Fibroblast of skin of right biceps (primary cell): ENCODE measurements at places on chromosomes 2 and 18.

DNA sequence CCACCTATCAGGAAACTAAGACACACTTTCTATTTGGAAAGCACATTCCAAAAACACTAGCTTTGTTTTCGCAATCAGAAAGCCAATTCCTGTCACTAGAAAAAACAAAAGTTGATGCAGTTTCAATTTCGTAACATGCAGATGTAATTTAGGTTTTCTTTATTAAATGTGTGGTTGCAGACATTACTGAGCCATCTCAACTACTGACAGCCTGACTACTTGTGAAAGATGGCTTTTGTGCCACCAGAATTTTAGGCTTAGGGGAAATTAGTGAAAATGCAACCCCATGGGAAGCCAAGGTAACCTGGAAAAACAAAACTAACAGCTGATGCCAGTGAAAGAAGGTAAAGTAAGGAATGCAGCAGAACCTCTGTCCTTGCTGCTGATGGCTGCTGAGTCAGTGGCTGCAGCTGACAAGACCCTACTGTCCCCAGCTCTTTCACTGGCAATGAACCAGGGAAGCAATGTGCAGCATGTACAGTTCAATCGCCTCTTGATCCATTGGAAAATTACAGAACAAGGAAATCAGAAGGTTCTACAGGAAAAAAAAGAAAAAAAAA is 34.9 kb downstream of the FEZ2 start:
- peak; percentile 72 for DNase-seq

DNA sequence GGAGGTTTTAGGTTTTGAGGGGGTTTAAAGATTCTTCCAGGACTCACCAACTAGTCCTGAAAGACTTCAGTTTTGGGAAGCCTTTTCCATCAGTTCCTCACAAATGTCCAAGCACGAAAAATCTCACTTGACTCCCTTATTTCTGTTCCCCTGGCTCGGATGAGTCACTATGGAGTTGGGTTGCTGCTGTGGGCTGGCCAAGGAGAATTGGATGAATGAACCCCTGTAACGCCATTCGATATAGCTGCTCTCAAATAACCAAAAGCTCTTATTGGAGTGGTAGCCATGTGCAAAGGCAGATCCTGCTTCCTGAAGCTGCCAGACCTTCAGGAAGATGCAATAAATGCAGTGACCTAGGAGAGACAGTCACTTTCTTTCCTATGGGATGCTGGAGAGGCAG is 417.0 kb downstream of the ZNF521 start:
- DNase-seq = no peak

DNA sequence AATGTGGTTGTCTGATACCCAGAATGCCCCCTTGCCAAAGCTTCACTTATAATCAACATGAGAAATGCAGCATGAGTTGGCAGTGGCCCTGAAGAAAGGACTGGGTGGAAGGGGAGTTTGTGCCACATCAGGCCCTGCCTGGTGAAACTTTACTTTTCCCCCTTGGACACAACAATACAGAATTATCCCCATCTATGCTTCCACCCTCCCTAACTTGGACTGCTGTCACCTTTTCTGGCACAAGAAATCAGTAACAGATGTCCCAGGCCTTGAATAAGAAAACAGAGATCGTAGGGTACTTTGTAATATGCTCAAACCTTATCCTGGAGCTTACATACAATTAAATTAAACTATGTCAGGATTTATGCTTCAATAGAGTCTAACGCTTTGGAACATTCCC is 128.9 kb upstream of the SATB2 start:
- DNase-seq = no peak

DNA sequence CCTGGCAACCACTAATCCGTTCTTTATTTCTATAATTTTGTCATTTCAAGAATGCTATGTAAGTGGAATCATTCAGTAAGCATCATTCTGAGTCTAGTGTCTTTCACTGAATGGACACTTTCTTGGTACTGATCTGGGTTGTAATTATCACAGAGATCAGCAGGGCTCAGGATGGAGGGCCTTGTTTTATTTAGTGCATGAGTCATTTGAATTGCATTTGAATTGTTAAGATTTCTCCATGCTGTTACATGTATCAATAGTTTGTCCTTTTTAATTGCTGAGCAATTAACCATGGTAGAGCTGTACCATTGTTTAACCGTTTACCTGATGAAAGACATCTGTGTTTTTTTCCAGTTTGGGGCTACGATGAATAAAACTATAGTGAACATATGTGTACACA is 256.4 kb downstream of the THSD7B start:
- no peak for DNase-seq

DNA sequence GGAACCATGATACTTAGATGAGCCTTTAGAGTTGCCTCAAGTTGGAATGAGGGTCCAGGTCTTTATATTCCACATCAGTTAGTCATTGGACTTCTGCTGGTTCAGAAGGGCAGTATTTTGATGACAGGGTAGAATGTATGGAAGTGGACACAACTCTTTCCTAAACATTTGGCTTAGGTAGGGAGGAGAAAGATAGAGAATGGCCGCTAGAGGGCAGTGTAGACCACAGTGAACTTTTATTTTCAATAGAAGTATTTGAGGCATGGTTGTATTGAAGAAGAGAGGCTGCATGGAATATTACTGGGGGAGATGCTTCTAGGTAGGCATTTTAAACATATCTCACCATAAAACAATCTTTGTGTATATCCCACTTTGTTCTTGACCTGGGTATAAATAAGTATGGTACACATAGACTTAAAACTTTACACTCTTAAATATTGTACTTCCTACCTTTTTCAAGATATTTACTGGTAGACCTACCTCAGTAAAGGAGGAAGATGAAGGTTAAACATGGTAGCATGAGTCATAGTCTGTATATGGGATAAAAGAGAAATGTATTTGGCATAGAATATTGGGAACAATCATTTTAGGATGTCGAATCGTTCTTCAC is 497.6 kb upstream of the FAM98A start:
- DNase-seq = peak; percentile 63

- no peak for DNase-seq
Measured at GRCh38 chr2:174286172-174286571, 37.8 kb upstream of the OLA1 start.

DNA sequence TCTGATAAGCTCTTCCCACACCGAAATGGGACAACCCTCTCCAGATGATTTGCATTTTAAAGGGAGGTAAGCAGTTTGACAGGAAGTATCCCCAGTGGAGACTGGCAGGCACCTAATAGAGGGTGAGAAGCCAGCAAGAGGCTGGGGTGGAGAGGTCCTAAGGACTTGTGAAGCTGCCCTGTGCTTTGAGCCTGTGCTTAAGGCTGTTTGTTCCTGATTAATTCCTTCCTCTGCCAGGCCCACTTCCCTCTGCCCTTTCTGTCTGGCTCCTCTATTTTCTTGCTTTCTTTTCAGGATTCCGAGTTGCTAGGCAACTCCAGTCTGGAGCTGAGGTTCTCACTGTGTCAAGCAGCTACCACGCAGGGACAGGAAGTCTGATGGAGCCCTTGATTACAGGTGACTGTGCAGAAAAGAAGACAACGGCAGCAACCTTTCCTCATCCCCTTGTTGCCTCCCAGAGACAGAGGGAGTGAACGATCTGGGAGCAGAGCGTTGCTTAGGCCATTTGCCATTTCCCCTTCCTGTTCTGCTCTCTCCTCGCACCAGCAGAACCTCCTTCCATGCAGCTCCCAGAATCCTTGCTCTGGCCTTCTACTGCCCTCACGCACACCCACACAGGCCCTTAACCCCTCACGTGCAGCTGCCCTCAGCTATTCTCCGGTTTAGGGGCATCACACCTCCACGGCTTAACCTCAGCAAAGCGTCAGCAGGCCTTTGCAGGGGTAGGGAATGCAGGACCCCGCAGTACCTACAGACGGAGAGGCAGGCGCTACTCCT is 103.6 kb upstream of the CELF4 start:
- DNase-seq = no peak

DNA sequence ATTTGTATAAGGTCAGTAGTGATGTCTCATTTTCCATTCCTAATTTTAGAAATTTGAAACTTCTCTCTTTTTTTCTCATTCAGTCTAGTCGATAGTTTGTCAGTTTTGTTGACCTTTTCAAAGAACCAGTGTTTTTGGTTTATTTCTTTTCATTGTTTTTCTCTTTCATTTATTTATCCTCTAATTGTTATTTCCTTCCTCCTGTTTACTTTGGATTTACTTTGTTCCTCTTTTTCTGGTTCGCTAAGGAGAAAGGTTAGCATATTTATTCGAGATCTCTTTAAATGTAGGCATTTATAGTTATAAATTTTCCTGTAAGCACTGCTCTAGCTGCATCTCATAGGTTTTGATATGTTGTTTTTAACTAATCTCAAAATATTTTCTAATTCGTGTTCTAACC is 65.1 kb upstream of the TXNDC2 start:
- no peak for DNase-seq

GRCh38 chr2:42777883-42778805 is 14.2 kb upstream of the OXER1 start:
- no peak for DNase-seq

DNA sequence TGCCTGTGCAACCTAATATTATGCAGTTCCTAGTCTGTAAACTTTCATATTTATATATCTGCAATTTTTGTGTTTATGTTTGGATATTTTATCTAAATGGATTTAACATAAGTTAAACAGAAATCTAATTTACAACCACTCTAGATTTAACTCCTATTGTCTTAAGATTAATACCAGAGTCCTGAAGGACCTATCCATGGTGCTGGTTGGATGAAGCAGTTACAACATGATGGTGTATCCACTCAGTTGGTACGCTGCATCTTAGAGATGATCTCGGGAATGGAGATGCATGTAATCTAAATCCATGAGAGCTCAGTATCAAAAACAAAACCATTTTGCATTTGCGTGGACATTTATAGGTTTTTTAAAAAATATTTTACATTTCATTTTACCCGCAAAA is 745.9 kb upstream of the SLC8A1 start:
- no peak for DNase-seq

GRCh38 chr18:46868169-46868921 is 49.0 kb downstream of the PIAS2 start:
- DNase-seq = no peak

GRCh38 chr2:54859997-54860701 is 136.7 kb downstream of the EML6 start:
- DNase-seq = peak; percentile 86

DNA sequence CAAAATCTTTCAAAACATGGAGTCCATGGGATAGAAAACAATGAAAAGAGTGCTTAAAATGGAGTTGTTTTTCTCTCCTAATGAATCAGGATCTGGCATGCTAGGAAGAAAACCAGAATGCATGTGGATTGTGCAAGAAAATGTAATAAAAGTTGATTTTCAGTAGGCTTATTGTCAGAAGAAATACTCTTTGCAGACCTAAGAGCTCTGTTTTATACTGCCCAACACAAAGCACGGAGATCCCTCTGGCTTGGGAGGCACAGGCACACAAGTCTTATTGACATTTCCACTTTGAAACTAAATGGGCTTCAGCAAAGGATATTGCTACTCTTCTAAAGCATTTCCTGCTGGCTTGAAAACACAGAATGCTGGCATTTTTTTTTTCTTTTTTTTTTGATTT is 15.5 kb upstream of the DAPL1 start:
- no peak for DNase-seq

DNA sequence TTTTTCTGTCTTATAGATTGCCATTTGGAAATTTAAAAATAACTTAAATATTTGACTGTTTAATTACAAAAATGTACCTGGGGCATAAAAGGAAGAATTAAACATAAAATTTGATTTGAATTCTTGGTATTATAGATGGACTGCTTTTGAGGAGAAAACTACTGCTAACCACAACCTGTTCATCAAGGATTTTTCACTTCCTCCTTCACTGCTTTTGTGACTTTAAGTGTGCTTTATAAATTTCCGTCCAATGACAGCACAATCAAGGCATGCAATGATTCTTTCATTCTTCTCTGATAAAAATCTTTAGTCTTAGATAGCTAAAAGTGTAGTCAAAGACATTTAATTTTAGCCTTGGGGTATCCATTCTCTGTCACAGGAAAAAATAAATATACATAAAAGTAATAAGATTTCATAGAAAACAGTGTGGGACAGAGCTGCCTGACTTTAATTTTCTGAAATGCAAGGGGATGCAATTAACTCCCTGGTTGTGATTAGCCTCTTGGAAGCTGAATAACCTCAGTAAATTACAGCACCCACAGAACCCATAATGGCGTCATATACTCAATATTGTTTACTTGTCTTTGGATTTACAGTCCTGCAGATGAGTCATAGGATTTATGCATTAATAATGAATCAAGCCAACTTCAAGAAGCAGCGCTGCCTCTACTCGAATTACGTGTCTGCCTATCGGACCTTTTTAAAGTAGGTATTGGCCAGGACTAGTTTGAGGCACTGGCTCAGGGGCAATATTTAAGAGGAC is 587.9 kb downstream of the NRXN1 start:
- DNase-seq = peak; percentile 6

DNA sequence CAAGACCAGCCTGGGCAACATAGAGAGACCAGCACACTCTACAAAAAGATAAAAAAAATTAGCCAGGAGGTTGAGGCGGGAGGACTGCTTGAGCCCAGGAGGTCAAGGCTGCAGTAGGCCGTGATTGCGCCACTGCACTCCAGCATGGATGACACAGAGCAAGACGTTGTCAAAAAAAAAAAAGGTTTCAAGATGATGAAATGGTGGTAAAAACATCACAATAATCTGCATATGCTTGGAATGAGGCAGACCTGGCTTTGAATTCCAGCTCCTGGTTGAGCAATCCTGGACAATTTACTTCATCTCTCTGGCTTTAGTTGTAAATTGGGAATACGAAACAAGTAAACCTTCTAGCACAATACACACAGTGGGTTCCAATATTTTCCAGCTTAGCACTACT is 24.1 kb downstream of the USP40 start:
- peak; percentile 63 for DNase-seq

DNA sequence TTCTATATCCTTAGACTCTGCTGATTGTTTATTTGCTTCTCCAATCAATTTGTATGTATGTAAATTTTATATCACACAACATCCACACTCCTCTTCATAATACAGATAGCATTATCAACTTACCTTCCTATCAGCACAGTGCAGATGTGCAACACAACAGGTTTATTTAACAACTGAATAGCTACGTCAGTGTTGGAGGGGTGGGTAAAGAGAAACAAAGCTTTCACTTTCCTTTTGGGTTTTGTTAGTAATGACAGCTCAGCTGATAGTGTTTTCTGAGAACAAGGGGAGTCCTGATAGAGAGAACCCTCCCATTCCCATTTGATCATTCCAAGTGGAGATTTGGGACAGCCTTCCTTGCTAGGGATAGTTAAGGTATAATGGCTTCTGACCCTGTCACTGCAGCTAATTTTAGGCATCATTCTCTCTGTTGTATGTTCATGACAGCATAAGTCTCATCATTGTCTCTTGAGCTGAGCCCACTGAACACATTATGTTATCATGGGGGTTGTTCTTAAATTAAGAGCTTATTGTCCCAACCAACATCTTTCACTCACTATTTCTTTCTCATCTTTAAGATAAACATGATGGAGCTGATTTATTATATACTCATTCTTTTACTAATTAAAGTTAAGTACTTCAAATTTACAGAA is 227.7 kb downstream of the GPD2 start:
- no peak for DNase-seq

GRCh38 chr2:99636144-99637034 is 146.6 kb upstream of the REV1 start:
- no peak for DNase-seq

DNA sequence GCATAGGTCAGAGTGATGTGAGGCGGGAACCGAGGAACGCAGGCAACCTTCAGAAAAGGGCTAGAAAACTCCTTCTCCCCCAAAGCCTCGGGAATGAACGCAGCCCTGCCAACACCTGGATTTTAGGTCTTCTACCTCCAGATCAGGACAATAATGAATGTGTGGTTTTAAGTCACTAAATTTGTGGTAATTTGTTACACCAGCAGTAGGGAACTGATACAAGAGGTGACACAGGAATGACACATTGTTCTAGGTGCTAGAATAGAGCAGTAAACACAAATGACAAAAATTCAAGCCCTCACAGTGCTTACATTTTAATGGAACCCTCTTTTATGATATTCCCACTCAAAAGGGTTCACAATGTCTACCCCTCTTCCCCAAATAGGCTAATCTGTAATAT is 39.2 kb upstream of the EML4 start:
- no peak for DNase-seq
